ENCODE measurements at places on chromosomes 1 and 21. TPM values are rescaled to one million over a fixed set of nuclear protein-coding genes. Genes with fewer than 3 reads are reported as not detected.

Gene S100A5
- not detected for total RNA-seq

Gene SERPINC1
- 742 TPM for total RNA-seq

Gene C1orf210
- 5.0 TPM for total RNA-seq

Gene DNAI4
- total RNA-seq, result 1.8 TPM

Gene CD101
- 2.0 TPM for total RNA-seq

Gene SLC30A2
- under 0.01 TPM for total RNA-seq

Gene C1orf185
- total RNA-seq, result not detected

Gene LCE7A
- total RNA-seq, result not detected

Gene ERG
- total RNA-seq, result 4.1 TPM

Gene OR10Z1
- total RNA-seq, result not detected

Gene COL11A1
- total RNA-seq, result 0.42 TPM

Gene TRIM63
- total RNA-seq, result not detected

Gene IRF2BP2
- total RNA-seq, result 31.5 TPM

Gene ERMAP
- 10.8 TPM for total RNA-seq

Gene TSTD1
- total RNA-seq, result 23.6 TPM

Gene LENEP
- not detected for total RNA-seq

Gene SNX7
- total RNA-seq, result 9.4 TPM

Gene PRAMEF6
- not detected for total RNA-seq

Gene DCST1
- total RNA-seq, result not detected

Gene HENMT1
- 1.3 TPM for total RNA-seq

Gene SRRM1
- 42.8 TPM for total RNA-seq

Gene TTLL10
- not detected for total RNA-seq
